ENCODE measurements at places on chromosomes 3 and 15. TPM values are rescaled to one million over a fixed set of nuclear protein-coding genes. Genes with fewer than 3 reads are reported as not detected.

IL17RB gene
- not detected for total RNA-seq

PARP15 gene
- not detected for total RNA-seq

ERC2 gene
- 1.4 TPM for total RNA-seq

GOLGA6L7 gene
- not detected for total RNA-seq

KBTBD8 gene
- total RNA-seq: 1.7 TPM

NPAP1 gene
- not detected for total RNA-seq

- H3K4me3 ChIP-seq: peak within 1 kb of the TSS; percentile 66
- H3K36me3 ChIP-seq: no peaks in the 10 kb centered on the region
- H3K4me1 ChIP-seq: peaks cover 29% of the 10 kb centered on the region
- no peaks in the 10 kb centered on the region for H3K27me3 ChIP-seq
Measured at GRCh38 chr15:73051807-73052652, at the start of gene NEO1. NEO1 (plus strand) TSS chr15:73052463; CDS start chr15:73052676, 213 bp downstream.

DNA sequence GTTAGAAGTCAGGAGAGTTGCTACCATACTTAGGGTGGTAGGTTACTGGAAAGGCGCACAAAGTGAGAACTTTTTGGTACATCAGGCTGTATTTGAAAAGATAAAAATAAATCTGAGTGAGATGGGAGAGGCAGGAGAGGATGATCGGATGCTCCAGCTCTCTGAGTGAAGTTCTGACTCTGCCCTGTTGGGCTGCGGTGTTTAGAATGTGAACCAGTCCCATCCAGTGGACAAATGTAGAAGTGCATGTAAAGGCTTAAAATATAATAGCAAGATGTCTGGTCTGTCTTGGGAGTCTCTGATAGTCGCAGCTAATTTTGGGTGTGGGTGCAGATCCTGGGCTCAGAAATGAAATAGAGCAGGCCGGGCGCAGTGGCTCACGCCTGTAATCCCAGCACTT is 30.4 kb downstream of the ACKR2 start:
- DNase-seq: peak; percentile 67
- no peaks in the 10 kb centered on the region for H3K36me3 ChIP-seq
- no peak overlapping the region for H3K27ac ChIP-seq
- no peaks in the 10 kb centered on the region for H3K4me1 ChIP-seq
- H3K27me3 ChIP-seq: no peaks in the 10 kb centered on the region

DNA sequence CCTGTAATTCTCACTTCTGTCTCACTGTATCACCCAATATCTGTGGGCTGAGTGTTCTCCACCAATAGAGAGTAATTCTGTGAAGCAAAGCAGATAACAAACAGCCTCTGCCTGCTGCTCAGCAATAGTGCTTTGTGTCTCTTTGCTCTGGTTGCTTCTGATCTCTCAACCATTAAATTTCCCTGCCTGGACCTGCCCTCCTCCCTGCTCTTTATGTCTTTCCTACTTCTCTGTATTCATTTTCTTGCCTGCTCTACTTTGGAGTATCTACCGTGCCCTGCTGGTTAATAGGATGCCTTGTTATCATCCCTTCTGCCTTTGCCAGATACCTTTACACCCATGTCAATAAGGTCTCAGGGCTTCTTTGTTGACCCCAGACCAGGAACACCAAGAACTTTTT is 102.9 kb upstream of the CGNL1 start:
- no peak overlapping the region for H3K4me3 ChIP-seq
- no peaks in the 10 kb centered on the region for H3K4me1 ChIP-seq
- H3K36me3 ChIP-seq: peaks cover 61% of the 10 kb centered on the region
- no peak overlapping the region for H3K27ac ChIP-seq

- peaks cover 9% of the 10 kb centered on the region for H3K4me1 ChIP-seq
- peaks cover 16% of the 10 kb centered on the region for H3K36me3 ChIP-seq
- no peaks in the 10 kb centered on the region for H3K27me3 ChIP-seq
- H3K4me3 ChIP-seq: no peak overlapping the region
Measured at GRCh38 chr15:90637693-90638092, 79.5 kb upstream of the BLM start.

GRCh38 chr3:145857956-145858355 is 303.0 kb downstream of the PLOD2 start:
- DNase-seq: no peak
- H3K27me3 ChIP-seq: no peaks in the 10 kb centered on the region
- no peak overlapping the region for H3K27ac ChIP-seq
- no peaks in the 10 kb centered on the region for H3K4me1 ChIP-seq

DNA sequence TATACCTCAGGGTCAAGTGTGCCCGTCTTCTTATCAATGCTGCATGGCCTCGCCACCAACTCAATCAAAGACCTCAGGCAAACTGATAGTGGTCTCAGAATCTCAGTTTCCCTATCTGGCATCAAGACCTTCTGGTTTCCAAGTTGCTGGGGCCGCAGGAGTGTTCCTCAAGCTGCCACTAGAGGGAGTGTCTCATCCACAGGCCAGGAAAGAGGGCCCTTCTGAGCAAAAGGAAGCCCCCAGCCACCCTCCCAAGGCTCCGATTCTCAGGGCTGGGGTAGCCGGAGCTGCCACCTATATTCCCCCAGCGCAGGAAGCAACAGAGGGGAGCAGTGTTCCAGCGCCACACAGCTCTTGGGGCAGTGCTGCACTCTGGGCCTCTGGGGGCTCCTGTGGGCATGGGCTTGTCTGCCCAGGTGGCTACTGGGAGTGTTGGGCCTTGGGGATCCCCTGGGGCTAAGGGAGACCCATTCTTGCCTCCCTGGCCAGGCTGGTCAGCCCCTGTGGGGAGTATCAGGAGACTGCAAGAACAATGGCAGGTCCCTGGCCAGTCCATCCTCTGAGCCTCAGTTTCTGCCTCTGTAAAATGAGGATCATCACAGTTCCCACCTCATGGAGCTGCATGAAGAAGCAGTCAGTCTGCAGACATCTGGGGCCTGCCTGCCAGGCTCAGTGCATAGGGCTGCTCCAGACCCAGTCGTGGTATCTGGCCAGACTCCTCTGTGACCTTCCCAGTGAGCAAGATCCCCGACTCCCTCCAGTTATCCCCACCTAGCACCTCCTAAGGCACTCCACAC is 23.4 kb upstream of the SEC13 start:
- no peaks in the 10 kb centered on the region for H3K4me1 ChIP-seq
- no peak overlapping the region for H3K4me3 ChIP-seq
- H3K27me3 ChIP-seq: no peaks in the 10 kb centered on the region
- peak; percentile 60 for DNase-seq

DNA sequence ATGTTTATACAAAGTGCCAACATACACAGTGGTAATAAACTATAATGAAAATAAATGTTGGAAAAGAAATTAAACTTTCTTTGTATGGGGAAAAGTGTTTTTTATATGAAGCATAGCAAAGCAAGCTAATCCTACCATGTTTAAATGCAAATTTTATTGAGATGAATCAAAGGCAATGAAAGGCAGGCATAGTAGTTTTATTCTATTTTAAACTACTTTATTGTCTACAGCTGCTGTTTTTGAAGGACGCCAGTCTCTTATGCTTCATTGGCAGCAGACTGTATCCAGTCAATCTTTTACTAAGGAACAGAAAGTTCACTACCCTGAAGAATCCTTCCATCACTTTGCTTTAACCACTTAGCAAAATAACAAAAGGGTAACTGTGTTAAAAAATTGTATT is 761.0 kb downstream of the ROBO2 start:
- DNase-seq: no peak
- no peaks in the 10 kb centered on the region for H3K36me3 ChIP-seq
- H3K4me1 ChIP-seq: no peaks in the 10 kb centered on the region

DNA sequence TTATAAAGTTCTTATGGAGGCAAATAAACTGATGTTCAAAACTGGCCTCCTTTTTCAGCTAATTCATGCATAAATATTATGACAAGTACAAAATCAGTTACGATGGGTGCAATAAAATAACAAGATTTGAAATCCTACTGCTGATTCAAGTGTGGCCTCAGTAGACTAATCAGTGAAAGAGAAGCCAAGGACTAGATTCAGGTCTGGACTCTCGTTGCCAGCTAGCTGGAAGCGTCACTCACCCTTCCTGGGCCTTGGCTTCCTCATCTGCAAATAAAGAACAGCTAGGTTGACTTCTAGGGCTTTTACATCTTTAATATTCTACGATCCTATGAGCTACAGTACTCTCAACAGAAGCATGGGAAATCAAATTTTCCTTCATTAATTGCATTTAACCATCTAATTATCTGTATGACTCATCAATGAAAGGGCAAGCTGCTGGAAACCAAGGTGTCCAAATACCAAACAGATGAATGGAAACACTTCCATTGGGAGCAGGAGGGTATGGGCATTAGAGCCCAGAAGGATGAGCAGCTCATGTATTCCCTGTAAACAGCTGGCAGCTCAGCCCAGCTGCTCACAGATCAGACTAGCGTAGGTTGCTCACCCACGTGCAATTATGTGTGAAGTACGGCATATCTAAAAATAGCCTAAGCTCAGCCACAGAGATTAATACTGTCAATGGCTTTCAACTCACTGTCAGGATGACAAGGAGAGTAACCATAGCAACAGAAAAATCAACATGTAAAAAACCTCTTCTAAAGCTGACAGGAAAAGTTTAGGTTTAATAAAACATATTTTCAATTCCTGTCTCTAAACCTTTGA is 294.8 kb downstream of the PLCL2 start:
- DNase-seq: peak; percentile 52
- no peaks in the 10 kb centered on the region for H3K27me3 ChIP-seq
- H3K4me1 ChIP-seq: peaks cover 10% of the 10 kb centered on the region
- H3K27ac ChIP-seq: no peak overlapping the region

GRCh38 chr15:36832774-36833463 is 253.5 kb downstream of the CDIN1 start:
- no peak overlapping the region for H3K4me3 ChIP-seq
- no peaks in the 10 kb centered on the region for H3K36me3 ChIP-seq
- DNase-seq: no peak
- no peaks in the 10 kb centered on the region for H3K4me1 ChIP-seq
- H3K27ac ChIP-seq: no peak overlapping the region
- H3K27me3 ChIP-seq: no peaks in the 10 kb centered on the region

DNA sequence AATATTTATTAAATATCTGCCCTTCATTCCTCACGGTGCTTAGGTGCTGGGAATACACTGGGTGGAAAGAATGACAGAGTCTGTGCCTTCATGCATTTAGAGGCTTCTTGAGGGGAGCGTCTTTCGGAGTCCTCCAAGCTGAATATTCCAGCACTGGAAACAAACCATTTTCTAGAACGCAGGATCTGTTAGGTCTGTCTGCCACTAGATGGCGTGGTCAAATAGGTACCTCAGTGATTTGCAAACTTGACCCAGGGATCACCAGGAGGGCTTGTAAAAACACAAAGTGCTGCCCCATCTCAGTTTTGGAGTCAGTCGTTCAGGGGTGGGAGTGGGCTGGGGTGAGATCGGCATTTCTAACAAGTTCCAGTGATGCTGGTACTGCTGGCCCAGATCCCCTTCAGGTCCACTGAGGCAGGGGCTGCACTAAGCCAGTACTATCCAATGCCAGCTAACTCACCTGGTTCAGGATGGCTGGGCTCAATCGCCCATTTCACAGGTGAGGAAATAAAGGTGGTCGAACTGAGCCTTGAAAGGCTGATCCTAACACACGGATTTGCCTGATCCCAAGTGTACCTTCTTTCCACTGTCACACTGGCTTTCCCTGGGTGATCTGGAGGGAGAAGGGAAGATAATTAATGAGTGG is 14.8 kb downstream of the ARNT2 start:
- no peak overlapping the region for H3K4me3 ChIP-seq
- no peaks in the 10 kb centered on the region for H3K4me1 ChIP-seq
- DNase-seq: peak; percentile 51
- H3K27me3 ChIP-seq: no peaks in the 10 kb centered on the region
- H3K36me3 ChIP-seq: no peaks in the 10 kb centered on the region
- no peak overlapping the region for H3K27ac ChIP-seq

GRCh38 chr15:93948726-93949125 is 282.6 kb upstream of the MCTP2 start:
- H3K4me3 ChIP-seq: no peak overlapping the region
- DNase-seq: peak; percentile 88
- H3K4me1 ChIP-seq: peaks cover 15% of the 10 kb centered on the region
- H3K27me3 ChIP-seq: peaks cover 9% of the 10 kb centered on the region

- peak overlapping the region; percentile 91 for H3K27ac ChIP-seq
- H3K4me1 ChIP-seq: peaks cover 13% of the 10 kb centered on the region
- H3K4me3 ChIP-seq: peak overlapping the region; percentile 85
- H3K36me3 ChIP-seq: no peaks in the 10 kb centered on the region
Measured at GRCh38 chr15:52021128-52021671, 2.2 kb downstream of the MAPK6 start.

DNA sequence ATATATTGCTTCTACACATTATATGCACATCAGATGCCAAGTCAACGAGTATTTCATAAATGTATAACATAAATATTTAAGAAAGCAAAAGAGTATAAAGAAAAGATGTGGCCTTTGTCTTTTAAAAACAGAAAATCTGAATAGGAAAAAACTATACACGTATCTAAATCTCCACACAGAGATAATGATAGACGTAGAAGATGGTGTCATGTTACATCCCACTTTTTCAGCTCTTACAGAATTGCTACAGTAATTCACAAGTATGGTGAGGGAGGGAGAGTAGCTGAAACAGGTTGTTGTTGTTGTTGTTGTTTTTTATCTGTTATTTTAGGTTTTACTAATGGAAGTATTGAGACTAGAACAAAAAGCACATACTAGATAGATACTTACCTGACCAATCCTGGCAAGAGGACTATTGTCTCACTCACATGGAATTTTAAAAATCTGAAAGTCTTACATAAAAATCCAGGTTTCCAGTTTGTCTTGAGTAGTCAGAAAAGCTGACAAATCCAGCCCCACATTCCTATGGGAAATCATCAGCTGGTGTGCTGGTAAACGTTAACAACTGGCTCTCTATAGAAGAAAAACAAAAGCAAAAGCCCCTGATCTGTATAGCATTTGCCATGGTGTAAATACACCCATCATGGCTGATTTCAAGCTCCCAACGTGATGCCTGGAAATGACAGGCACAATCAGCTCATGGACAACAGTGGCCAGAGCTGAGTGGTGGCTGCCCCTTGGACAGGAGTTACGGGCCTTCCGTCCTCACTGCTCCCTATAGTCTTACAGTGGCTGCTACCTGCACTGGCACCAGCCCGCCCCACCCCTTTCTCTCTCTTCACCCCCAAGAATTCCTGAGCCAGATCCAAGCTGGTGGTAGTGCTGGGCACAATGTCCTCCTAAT is 47.4 kb upstream of the VGLL4 start:
- H3K4me1 ChIP-seq: peaks cover 17% of the 10 kb centered on the region
- no peaks in the 10 kb centered on the region for H3K36me3 ChIP-seq
- no peaks in the 10 kb centered on the region for H3K27me3 ChIP-seq

DNA sequence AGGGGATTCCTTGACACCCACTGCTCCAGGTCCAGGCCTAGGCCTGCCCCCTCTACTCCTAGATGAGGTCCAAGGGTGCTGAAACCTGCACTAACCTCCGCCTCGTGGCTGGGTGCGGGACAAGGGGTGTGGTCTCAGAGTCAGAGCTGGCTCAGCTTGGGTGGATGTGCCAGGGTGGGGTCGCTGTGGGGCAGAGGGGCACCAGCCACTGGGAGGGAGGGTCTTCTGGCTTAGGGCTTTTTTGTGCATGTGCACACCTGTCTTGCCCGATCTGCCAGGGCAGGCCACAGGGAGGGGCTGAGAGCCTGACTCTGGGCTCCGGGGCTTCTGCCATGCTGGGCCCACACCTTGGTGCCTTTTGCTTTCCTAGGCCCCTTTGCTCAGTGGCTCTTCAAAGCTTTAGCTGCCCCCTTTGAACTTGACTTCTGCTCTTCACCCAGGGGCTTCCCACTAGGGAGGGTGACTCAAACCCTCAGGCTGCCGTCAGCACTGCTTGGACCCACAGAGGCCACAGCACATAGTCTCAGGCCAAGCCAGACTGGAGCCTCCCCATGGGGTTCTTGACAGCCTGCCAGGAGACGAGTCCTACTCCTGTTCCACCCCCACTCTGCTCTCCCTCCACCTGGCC is 73.0 kb downstream of the KLF13 start:
- DNase-seq: no peak
- no peaks in the 10 kb centered on the region for H3K36me3 ChIP-seq
- no peaks in the 10 kb centered on the region for H3K4me1 ChIP-seq
- no peaks in the 10 kb centered on the region for H3K27me3 ChIP-seq
- H3K27ac ChIP-seq: no peak overlapping the region
